T-helper 2 cell (primary cell): ENCODE measurements at places on chromosomes 4 and X.

GRCh38 chr4:188408244-188409030, 269.2 kb downstream of the TRIML1 start:
- no peak for DNase-seq

- no peak for DNase-seq
Observed at GRCh38 chr4:8700531-8700930, 108.0 kb downstream of the CPZ start.

GRCh38 chr4:90002441-90003062, 107.9 kb downstream of the MMRN1 start:
- DNase-seq, result no peak

GRCh38 chrX:141632124-141632523, 42.6 kb downstream of the SPANXA2 start:
- DNase-seq, result no peak

DNA sequence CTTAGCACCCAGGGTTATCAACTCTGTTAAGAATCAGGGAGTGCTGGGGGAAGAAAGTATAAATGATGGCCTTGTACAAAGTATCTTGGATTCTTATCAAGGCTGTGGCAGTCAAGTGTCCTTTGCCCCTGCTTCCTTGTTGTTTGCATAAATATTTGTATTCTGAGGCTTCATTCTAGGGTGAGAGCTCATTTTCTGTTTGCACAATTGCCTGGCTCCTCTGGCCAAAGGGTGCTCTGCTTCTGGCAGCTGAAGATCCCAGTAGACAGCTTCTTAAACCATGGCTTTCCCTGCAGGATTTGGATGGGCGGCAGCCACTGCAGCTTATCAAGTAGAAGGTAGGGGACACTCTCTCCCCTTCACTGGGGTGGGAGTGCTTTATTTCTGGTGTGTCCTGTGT, at the start of gene GBA3:
Gene GBA3, plus strand, starts transcription at position 202 of the 400 bp plus-strand sequence.
- no peak for DNase-seq
